ENCODE measurements at places on chromosomes 1 and 21.

- DNase-seq, result no peak
Measured at GRCh38 chr1:37482004-37482785, 7.8 kb downstream of the ZC3H12A start.

GRCh38 chr1:169707912-169708604 is 3.4 kb downstream of the SELL start:
- no peak for DNase-seq

DNA sequence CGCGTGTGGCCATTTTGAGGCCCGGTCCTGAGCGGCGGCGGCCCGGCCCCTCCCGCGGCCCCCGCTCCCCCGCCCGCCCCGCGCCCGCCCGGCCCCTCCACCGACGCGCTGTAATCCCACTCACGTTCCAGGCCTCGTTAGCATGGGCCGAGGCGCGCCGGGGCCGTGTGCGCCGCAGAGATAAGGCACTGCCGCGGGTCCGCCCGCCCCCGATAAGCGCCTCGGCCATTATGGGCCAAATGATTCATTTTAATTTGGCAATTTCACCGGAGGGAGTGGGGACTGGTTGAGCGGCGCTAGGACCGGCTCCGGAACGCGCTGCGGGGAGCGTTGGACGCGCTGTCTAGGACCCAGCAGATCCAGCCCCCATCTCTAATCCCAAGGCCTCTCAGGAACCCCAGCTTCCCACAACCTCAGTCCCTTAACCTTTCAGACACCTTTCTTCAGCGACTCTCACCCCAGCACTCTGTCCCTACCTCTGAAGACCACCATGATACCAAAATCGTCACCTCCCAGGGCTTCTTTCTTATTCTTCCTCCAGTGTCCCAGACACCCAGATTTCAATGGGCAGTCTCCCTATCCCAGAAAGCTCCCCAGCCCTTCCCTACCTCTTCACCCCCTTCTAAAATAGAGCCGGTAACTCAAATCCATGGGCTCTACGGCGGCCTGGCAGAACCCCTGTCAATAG is at the start of gene TAL1:
Gene TAL1 (minus strand): TSS at position 39 of the 688 bp plus-strand sequence. CDS start 6,337 bp downstream, outside the sequence.
- no peak for DNase-seq

DNA sequence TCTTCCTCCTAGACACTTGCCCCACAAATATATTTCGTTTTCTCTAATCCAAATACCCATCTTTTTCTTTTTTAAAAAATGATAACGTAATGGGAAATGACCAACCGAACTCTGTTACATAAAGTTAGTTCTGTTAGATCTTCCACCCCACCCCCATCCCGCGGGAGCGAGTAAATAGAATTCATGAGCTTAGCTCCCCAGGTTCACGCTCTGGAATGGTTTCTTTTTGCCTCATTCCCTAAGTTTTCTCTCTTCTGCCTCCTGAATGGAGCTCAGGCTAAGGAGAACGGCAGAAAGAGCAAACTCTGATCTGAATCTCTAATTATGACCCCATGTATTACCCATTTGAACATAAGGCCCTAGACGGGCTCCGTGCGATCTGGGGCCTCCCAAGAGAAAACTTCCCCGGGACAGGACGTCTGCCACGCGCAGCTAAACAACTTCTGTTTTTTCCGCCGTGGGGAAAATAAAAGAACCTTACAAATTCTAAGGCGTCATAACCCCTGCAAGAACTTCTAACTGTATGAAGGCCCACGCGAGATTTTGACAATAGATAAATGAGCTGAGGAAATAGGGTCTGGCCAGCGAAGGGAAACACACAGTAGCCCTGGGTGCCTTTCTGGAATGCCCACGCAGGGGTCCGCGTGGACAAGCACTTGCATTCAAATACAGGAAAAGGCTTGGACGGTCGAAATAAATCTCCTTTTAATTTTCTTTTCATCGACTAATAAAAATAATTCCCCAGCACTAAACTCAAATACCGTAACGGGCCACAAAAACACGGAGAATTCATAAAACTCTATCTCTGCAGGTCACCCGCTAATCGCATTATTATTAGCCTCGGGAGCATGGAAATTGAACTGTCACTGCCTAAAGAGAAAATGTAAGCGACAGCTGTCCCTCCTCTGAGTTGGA is 2.2 kb downstream of the TBX15 start:
- peak; percentile 37 for DNase-seq

- peak; percentile 93 for DNase-seq
Measured at GRCh38 chr1:231626535-231626950, at the start of gene DISC1. Gene DISC1 (plus strand): TSS chr1:231626790. CDS start chr1:231626868, 78 bp downstream.

DNA sequence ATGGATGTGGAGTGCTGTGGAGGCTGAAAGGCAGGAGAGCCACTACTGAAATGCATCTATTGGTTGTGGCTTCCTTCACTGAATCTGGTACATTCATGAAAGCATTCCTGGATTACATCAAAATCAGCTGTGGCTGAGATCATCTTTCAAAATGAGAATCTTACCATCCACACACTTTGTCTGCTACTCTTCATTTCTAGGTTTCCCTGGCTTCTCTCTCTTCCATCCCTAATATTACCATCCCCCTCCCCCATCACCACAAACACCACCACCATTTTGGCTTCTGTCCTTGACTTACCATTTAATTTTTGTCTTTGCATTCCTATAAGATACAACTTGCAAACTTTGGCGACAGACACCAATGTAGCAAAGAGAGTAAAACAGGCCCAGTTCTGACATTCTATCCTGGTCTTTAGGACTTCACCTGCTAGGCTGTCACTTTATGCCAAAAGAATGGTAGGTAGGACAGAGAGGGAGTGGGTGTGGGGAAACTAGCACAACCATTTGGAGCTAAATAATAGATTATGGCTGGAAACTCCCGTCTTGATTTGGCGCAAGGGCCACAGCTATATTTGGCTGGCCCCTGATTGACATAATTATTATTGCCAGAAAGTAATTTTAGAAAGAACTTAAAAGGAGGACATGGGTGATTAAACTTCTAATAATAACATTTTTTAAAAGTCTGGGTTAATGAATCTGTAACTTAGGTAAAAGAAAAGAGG is 15.1 kb upstream of the DUSP10 start:
- DNase-seq, result no peak

- DNase-seq, result no peak
Measured at GRCh38 chr21:24894324-24894723, 713.0 kb downstream of the MRPL39 start.

- DNase-seq, result no peak
Measured at GRCh38 chr21:33924766-33925100, 9.1 kb upstream of the ATP5PO start.

DNA sequence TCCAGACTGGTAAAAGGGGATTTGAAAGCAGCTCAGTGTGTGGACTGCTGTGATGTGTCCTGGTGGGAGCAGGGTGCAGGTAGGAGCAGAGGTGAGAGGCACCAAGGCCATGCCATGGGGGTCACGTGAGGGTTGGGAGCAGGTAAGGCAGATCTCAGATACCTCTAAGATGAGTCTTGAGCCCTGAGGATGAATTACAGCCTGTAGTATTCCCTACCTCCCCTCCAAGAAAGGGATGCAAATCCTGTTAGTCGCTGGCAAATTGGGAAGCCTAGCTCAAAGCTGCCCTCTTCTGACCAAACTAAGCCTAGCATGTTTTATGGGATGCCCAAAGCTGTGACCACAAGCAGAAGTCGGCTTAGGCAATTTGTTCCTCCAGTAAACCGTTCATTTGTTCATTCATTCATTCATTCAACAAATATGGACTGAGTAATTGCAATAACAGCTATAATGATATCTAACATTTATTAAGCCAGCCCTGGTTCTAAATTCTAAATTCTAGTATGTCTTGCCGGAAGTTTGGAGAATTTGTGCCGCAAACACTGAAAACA is 3.9 kb upstream of the NUAK2 start:
- peak; percentile 81 for DNase-seq

GRCh38 chr1:78464449-78464891 is 26.3 kb upstream of the PTGFR start:
- DNase-seq, result no peak

- no peak for DNase-seq
Measured at GRCh38 chr21:33117101-33117888, 47.4 kb downstream of the OLIG1 start.

GRCh38 chr1:203086992-203087763 is 1.4 kb upstream of the MYOG start:
- DNase-seq, result peak; percentile 23

- DNase-seq, result no peak
Measured at GRCh38 chr21:31354122-31354521, 10.1 kb upstream of the TIAM1 start.
